ENCODE measurements at places on chromosomes 7 and 10.

GRCh38 chr7:115618676-115619075 is 411.9 kb downstream of the TFEC start:
- no peak for DNase-seq

- no peak for DNase-seq
Measured at GRCh38 chr7:151815419-151815818, 61.5 kb downstream of the PRKAG2 start.

DNA sequence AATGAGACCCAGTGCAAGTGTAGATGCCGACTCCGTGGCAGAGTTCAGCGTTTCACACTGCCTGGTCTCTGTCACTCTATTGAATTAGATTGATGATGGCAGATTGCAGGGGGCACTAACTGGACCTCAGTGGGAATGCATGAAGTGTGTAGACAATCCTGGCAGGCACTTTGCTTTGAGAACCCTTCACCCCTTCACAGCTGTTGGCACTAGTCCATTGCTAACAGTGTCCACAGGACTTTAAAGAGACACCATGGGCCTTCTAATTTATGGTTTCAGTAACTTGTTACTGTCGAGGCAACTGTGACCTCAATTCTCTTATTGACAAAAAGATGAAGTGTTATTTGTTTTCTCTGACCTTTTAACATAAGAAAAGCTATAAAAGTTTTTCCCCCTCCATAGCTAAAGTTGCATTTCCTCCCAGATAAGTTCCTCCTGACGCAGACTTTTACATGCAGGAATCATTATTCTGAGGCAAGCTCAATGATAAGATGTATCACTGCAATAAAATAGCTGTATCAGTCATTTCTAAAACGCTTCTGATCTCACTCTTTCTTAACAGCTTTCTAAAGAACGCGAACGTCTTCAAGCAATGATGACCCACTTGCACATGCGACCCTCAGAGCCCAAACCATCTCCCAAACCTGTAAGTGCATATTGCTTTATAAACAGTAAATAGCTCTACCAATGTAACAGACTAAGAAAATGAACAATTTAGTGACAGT is 238.9 kb downstream of the FOXP2 start:
- DNase-seq, result no peak

- no peak for DNase-seq
Measured at GRCh38 chr7:95730493-95731280, 41.7 kb upstream of the DYNC1I1 start.

DNA sequence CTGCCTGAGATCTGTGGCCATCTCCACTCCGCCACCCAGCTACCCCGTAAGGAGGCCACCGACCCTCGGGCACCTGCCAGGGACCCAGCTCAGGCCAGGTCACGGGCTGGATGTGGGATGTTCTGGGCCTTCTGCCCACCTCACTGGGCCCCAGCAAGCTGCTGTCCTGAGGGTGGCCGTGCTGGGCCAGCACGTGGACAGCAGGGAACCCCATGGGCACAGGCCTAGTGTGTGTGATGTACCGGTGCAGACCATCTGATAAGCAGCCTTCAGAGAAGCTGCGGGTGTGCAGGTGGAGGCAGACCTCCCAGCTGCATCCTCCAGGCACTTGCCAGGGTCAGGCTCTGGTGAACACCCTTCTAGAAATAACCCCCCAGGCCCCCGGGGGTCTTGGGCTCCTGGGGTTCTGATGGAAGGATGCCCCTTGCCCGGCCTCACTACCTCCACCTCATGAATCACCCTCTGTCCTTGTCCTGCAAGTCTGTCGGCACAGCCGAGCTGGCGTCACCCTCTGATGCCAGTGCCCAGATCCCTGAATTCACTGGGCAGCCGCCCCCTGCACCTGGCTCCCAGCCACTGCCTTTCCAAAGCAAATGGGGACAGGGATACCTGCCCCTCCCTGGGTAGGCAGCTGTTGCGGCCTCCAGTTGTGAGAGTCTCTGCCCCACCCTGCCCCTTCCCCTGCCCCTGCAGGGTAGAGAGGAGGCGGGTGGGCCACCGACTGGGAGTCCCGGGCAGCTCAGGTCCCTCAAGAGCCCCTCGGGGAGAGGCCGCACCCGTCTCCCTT is 139.8 kb downstream of the FAM53B start:
- DNase-seq, result no peak

DNA sequence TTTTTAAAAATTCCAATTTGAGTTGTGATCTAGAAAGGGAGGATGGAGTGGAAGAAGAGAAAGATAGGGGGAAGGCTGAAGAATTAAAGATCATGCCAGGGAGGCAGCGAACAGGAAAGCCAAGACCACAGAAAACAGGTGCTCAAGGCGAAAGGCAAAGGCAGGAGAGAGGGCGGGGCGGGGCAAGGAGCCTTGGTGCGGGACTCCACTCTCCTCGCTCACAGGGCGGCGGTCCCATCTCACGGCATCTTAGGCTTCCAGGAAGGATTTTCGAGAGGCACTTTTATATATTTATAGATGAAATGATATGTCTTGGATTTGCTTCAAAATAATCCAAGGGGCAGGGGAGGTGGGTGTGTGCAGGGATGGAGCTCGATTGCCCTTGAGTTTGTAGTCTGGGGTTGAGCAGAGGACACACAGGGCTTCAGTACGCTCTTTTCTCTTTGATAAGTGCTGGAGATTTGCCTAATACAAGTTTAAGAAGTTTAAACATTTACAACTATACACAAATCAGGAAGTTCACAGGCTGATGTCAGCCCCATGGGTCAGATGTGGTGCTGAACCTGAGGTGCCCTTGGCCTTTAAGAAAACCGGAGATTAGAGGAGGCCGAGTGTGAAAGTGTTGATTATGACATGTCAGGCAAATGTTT is 161.1 kb downstream of the PRKAG2 start:
- no peak for DNase-seq

DNA sequence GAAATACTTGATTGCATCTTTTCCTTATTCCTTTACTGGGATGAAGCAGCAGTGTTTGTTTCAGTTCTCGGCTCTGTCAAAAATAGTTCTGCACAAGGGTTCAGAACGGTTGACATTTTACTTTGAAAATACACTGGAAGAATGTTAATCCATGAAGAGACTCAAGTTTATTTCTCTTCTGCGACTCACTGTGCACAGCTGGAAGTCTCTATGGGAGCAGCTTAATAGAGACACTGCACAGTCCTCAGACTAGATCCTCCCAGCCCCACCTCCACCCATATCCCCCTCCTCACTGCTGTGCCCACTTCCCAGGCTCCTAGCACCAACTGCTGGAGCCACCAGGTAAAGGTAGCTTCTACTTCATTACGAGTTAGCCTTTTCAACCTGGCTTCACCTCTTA is 517.8 kb downstream of the GRID1 start:
- DNase-seq, result no peak

DNA sequence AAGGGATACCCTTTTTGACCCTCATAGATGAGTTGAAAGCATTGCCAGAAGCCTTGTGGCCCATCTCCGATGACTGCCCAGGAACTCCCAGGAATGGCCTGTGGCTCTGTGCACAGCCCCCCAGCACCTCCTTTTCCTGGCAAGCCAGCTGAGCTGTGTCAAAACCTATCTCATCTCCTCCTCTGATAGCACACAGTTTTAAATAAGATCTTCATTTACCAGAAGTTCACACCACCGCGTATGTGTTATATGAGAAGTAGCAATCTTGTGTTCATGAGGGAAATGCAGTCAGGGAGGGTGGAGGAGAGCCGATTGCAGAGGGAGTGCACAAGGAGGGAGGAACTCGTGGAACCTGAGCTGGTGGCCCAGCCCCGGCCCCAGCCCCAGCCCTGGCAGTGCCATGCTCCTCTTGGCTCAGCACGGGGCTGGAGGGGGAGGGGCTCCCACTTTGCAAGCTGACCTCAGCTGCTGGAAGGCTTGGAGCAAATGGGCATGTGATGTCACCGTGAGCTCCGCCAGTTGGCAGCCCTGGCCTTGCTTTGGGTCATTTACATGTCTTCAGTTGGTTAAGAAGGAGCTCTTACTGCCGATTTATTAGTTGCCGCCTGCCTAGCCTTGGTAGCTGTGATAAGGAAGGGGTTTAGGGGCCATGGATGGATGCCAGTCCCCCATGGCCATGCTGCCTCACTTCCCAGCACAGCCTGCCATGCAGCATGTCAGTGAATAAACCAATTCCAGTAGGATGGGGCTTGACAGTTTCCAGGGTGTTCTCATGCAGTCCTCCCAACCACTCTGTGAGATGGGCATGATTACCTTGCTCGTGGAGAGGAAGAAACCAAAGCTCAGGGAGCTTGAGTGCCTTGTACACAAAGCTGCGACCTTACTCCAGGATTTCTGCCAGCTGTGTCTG is 20.0 kb downstream of the UNC5B start:
- no peak for DNase-seq

DNA sequence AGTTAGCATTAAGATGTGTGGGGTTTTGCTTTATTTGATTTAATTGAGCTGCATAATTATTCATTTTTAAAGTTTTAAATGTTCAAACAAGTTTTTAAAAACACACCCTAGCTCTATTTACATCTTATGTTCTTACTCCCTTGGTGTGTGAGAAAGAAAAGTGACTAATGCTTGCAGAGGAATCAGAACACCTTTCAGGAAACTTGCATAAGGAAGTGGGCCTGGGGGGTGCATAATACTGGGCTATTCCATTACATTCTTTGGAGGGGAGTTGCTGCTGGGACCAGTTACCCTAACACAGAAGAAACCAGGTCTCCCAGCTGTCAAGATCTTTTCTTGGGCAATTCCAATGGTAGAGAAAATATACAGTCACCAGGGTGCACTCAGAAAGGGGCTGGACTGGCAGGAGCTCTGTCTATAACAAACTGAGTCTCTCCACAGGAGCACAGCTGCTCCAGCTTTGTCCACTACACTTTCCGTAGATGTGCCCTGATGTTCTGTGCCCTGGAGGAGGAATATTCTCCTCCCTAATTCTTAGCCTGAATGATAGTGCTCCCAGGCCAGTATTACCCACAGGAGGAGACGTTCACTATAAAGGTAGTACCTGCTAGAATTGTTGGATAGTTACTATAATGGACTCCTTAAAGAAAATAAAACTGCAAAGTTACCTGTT is 304.2 kb downstream of the CDC14C start:
- no peak for DNase-seq

GRCh38 chr7:14936554-14936953 is 34.0 kb upstream of the DGKB start:
- no peak for DNase-seq

DNA sequence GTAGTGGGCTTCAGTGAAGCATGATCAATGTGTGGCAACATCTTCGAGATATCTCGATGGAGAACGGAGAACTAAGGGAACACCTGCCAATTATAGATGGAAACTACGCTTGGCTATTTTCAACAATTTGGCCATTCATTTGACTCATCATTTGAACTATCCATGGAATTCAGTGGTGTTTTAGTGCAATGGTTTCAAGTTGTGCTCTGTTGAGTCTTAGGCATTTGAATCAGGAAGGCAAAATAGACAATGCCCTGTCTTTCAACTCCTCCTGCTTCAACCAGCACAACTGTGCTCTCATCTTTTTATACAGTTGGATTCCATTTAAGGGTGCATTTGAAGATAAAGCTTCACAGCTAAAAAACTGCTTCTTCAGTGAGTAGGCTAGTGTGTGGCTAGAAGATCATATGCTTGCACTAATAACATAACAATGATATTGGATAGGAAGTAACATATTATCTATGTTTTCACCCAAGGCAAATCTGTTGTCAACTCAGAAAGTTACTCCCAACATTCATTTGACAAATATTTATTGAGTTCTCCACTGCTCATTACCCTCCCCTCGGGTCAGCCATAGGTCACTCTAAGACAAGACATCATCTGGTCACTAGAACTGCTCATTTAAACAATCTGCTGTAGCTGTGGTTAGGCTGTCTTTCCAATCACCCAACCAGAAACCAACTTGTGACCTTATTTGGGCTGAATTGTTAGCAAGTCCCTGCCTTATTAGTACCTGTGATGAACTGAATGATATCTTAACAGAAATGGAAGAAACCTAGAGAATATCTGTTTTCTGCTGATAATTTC is 314.1 kb upstream of the SP4 start:
- no peak for DNase-seq

DNA sequence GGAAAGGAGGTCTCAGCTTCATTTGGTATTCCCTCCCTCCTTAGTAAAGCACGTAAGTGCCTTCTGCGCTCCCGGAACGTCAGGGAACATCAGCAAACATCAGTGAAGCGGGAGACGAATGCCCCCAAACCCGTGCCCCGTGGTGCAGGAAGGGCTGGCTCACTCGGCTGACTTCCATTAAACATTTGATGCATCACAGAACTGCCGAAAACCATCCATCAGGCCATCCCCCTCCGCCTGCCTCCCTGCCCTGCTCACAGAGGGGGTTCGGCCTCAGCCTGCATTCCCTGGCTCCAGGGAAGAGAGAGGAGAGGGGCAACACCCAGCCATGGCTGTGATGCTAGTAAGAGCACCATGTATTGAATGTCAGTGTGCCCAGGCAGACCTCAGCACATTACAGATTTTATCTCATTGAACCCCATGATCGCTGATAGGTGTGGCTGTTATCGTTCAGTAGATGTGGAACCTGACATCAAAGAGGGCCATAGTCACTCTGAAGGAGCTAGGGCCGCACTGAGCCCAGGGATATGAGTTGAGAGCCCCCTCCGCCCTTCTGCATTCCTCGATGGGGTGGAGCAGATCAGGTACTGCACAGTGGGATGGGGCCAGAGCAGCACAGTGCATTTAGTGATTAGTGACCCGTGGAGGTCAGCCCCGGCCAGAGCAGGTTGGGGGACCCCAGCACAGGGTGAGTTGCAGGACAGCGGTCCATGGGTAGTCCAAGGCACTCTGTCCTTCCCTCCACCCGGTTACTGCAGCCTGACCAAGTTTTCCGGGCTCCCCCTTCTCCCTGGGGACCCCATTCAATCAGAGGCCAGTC is 146.4 kb downstream of the RPS24 start:
- no peak for DNase-seq

GRCh38 chr10:129199826-129200225 is 267.2 kb upstream of the MGMT start:
- DNase-seq, result no peak

- DNase-seq, result no peak
Measured at GRCh38 chr10:97584060-97584797, at the start of gene HOGA1. HOGA1 (plus strand) TSS chr10:97584389; CDS start chr10:97584704, 315 bp downstream.

GRCh38 chr10:95573964-95574604 is 12.9 kb upstream of the SORBS1 start:
- no peak for DNase-seq

GRCh38 chr7:4715410-4715776 is 33.3 kb downstream of the FOXK1 start:
- DNase-seq, result no peak

- DNase-seq, result no peak
Measured at GRCh38 chr10:13062803-13063202, 37.2 kb upstream of the OPTN start.

DNA sequence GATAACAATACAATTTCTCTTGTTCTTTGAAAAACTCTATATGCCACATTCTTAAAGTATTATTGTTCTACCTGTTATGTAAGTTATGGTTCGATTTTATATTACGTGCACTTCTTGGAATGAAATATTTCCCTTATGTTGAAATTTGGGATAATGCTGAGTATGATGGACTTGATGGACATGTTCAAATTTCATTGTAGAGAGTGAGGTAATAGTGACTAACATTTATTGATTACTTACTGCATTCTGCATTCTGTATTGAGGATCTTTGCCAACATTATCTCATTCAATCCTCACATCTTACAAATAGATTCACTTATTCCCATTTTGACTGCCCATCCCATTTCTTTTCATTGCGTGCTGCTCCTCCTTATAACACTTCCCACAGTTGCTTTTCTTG is 119.7 kb upstream of the GLCCI1 start:
- DNase-seq, result no peak

All from activated CD4-positive, alpha-beta T cell treated with anti-CD3 and anti-CD28 coated beads, Interleukin-2, amount 50 U/mL, for 24 hours (primary cell).